ENCODE measurements at places on chromosomes 3 and 15.
A peak's percentile ranks its signal among the peaks of the same experiment; 100 is the strongest.

- DNase-seq = no peak
Observed at GRCh38 chr15:65285291-65286068, 1.2 kb downstream of the PARP16 start.

DNA sequence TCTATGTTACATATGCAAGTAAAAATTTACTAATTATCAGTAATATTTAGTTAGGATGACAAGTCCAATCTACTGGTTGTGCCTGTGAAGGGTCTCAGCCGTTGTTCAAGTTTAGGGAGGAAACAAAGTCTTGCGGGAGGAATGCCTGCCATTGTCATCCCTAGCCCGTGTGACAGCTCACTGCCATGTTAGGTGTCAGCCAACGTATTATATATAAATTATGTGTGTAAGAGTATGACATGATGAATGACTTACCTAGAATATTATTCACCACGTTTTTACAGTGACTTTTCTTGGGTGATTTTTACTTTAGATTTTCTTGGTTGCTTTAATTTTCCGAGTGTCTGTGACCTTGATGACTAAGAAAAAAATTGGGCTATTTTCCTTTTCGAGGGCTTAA is 614.4 kb upstream of the MDFIC2 start:
- no peak for DNase-seq

- no peak for DNase-seq
Observed at GRCh38 chr3:58241306-58242044, 3.9 kb downstream of the ABHD6 start.

- DNase-seq = no peak
Observed at GRCh38 chr3:9808345-9809037, 1.6 kb upstream of the TTLL3 start.

GRCh38 chr3:33437556-33438283 is 2.5 kb downstream of the UBP1 start:
- no peak for DNase-seq

GRCh38 chr3:78969483-78969882 is 798.3 kb downstream of the ROBO1 start:
- no peak for DNase-seq

- DNase-seq = no peak
Observed at GRCh38 chr3:139634111-139634635, 43.6 kb downstream of the NMNAT3 start.

GRCh38 chr3:162512488-162512887 is 1015.9 kb downstream of the OTOL1 start:
- DNase-seq = no peak

DNA sequence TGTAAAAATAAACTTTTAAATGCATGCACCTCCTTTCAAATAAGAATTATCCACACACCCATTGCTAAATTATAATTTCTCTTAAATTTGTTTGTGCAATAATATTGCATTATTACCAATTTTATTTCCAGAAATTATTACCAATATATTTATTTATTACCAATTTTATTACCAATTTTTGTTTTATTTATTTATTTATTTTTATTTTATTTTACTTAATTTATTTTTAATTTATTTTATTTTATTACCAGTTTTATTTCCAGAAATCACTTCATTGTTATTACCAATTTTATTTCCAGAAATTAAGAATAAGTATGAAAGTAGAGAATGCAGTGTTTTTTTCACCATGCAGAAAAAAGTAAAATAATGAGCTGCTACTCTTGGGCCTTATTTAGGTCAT is 525.4 kb downstream of the NAALADL2 start:
- DNase-seq = no peak

DNA sequence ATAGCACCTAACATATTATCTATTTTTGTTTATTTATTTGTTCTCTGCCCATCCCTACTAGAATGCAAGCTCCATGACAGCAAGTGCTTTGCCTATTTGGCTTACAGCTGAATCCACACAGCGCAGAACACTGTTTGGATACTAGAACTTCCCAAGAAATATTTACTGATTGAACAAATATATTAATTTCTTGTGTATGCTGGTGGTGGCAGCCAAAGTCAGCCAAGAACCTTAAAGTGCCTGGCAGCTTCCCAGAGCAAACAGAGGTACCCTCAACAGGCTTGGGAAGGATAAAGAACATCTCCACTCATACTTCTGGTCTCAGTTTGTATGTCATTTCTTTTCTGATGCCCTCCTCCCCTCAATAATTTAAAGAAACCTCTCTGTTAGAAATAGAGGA is 111.8 kb upstream of the SLC25A36 start:
- no peak for DNase-seq

GRCh38 chr15:96672629-96673028 is 342.1 kb downstream of the NR2F2 start:
- DNase-seq = no peak

DNA sequence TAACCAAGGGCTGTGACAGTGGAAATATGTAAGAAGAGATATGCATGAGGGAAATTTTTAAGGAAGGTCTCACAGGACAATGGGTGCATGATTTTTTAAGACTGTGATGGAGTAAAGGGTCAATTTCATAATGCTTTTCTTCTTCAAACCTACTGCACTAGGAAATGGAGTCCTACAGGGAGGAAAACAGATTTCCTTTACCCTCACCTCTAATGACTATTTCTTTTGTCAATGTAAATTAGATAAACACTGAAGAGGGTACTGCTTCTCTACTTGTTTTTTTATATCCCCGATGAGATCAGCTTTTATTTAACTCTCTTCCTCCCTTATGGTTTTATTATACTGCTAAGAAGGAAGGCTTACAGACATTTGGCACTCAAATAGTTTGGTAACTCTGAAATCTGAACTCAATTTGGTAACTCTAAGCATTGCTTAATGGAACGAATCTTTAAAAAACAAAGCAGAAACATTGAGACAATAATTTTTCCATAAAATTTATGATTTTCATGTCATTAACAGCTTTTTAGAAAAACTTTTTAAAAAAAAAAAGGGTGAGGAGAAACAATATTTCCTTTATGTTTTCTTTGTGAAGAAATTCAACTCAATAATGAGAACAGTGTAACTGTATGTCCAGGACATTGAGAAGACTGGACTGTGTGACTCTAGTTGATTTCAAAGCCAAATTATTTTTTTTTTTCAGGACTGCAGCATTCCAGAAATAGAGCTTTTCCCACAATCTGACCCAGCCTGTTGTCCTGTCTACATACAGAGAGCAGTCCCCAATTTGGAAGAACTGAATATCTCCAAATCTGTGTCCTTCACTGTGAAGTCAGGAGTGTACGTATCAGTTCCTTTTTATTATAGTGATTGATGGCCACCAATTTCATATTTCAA is 64.4 kb downstream of the CRYBG3 start:
- DNase-seq = no peak

- no peak for DNase-seq
Observed at GRCh38 chr3:11661827-11662226, 18.1 kb upstream of the VGLL4 start.

GRCh38 chr3:61531528-61531927 is 29.8 kb upstream of the PTPRG start:
- no peak for DNase-seq

GRCh38 chr3:12601072-12601471 is 44.2 kb downstream of the MKRN2 start:
- DNase-seq = no peak

DNA sequence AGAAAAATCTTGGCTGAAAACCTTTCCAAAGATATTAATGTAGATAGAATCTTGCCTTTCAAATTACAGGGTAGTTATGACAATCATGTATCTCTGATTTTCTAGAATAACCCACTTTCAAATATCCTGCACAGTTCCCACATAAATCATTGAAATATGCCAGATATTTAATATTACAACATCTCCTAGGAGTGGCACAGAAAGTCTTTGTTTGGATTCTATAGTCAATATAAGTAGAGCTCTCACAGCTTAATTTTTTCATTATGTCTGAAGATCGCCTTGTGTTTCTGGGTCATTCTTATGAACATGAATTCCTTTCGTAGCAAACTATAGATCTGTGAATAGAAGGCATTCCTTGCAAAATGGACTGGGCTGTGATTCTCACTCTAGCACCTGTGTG is 5.0 kb downstream of the RARB start:
- DNase-seq = no peak

DNA sequence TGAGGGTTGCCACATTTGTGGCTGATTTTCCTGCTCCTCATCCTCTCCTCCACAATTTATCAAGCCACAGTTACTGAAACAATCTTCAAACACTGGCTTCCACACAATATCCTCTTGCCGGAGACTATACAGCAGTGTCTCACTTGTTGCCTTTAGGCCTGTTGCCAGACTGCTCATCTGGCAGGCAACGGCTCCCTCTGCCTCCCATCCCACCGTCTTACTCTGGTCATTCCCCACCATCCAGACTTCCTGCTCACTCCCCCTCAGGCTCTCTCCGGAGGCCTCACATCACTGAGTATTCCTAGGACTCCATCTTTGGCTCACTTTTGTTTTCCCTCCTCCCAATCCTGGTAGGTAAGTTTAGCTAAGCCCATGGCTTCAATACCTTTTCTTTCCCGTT is 301.9 kb downstream of the IL20RB start:
- no peak for DNase-seq

DNA sequence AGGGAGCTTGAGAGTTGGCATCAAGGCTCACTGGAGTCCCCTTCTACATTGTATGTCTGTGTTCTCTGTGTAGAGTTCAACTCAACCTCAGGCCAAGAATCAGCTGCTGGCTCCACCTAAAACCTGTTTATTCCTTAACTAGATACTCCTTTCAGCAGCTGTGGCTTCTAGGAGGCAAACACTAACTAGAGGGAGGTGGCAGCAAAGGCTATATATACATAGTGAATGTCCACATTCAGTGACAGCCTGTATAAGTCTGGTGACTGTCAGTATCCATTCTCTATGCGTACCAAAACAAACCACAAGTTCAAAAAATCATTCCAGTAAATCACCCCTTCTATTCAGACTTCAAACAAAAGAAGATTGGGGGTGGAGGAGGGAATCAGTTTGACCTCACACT is 184.3 kb downstream of the CDIN1 start:
- no peak for DNase-seq

- DNase-seq = no peak
Observed at GRCh38 chr3:156582532-156583183, 27.7 kb upstream of the SSR3 start.

GRCh38 chr3:196868297-196868661 is 559 bp downstream of the SENP5 start:
- no peak for DNase-seq

DNA sequence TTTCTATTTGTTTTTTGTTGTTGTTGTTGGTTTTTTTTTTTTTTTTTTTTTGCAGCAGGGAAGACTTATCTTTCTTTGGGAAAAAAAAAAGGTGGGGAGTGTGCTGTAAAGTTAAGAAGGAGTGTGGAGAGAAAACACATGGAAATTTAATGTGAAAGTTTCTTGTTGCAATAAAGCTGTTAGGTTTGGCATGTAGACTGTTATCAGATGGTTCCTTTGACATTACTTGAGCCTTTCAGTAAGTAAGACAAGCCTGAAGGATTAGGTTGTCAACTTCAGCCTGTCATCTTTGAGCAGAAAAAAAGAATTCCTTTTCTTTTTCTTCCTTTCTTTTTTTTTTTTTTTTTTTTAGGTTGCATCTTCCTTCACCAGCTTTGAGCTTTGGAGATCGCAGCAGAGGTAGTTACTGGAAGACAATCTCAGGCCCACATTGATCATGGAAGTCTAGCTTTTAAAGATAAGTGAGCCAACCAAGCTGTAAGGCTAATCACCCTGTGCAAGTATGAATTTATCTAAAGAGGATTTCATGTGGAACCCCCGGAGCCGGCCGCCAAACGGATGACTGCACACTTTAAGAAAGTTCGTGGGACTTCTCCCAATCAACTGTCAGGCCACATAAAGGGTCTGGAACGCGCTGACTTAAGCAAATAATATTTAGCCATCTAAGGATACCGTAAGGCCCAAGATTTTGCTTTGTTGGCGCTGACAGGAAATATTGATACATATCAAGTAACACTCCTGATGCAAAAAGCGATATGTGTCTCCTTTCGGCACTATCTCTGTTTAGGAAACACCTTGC is 1040.1 kb upstream of the NR2F2 start:
- no peak for DNase-seq

GRCh38 chr15:40040293-40040635 is 1.3 kb upstream of the SRP14 start:
- DNase-seq = no peak

DNA sequence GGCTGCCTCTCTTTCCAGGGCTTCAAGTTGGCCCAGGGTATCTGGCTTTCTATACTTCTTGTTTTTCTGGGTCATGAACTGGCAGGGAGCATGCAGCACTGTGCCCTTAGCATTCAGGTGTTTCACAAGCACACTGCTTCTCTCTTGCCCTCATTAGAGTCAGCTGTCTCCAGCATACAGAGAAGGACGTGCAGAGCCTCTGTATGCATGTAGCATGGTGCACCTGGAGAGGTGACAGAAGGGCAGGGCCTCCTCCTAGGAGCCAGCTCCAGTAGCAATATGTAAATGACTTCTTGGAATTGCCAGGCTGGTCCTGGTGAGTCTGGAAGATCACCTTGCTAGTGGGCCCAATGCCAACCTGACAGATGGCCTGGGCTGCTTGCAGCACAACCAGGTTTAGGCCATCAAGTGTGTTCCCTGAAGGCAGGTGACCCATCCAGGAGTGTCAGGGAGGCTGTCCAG is 44.8 kb upstream of the ATP2C1 start:
- no peak for DNase-seq

- DNase-seq = no peak
Observed at GRCh38 chr3:14516738-14517345, 23.3 kb downstream of the GRIP2 start.

- no peak for DNase-seq
Observed at GRCh38 chr15:45790325-45790943, 155.6 kb downstream of the SQOR start.

GRCh38 chr3:4805662-4806061 is 173.6 kb upstream of the BHLHE40 start:
- DNase-seq = no peak

GRCh38 chr3:161474741-161475140 is 21.9 kb upstream of the OTOL1 start:
- no peak for DNase-seq

- DNase-seq = no peak
Observed at GRCh38 chr15:83498801-83499200, 51.7 kb downstream of the SH3GL3 start.

GRCh38 chr15:72967397-72967796 is 84.9 kb upstream of the NEO1 start:
- no peak for DNase-seq

GRCh38 chr3:122858373-122858772 is 63.5 kb downstream of the SLC49A4 start:
- DNase-seq = peak; percentile 63

DNA sequence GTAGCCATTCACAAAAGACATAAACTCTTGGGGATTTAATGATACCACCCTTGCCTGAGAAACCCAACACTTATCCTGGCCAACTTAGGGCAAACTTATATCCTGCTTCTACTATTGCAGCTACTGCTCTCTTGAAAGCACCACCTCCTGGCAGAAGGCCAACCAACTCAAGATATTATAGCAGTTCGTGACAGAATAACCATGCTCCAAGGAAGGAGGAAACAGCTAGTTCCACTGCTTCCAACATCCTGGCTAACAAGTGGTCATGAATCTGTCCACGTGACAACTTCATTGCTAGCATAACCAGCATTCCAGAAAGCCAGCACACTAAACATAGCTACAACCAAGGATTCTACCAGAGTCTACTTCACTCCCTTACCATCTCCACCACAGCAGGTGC is 1037.5 kb downstream of the TBL1XR1 start:
- no peak for DNase-seq

- DNase-seq = no peak
Observed at GRCh38 chr15:38281031-38281430, 28.4 kb downstream of the SPRED1 start.
